ENCODE measurements at places on chromosomes 5 and 9.

- DNase-seq, result no peak
Observed at GRCh38 chr5:76152161-76152560, 69.0 kb downstream of the SV2C start.

GRCh38 chr9:23039402-23039801, 592.8 kb downstream of the DMRTA1 start:
- DNase-seq, result no peak

GRCh38 chr9:23596913-23597634, 229.0 kb downstream of the ELAVL2 start:
- no peak for DNase-seq

DNA sequence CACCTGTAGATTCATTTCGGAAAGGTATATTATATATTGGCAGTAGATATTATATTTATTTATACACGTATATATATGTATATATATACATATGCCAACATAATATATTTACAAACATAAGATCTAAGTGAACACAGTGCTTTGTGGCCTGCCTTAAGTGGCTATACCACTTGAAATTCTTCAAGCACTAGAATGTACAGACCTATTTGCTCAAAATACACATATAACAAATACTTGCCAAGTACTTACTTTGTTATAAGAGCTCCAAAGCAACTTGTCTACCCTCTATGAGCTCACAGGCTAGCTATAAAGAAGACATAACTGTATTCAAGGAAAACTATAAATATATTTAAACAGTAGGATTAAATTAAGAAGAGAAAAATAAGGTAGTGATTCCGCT, 33.6 kb upstream of the SLC36A1 start:
- DNase-seq, result no peak

GRCh38 chr5:126056352-126056751, 366.9 kb upstream of the GRAMD2B start:
- no peak for DNase-seq

- DNase-seq, result no peak
Observed at GRCh38 chr5:179115845-179116524, 55.8 kb downstream of the ZNF354C start.
